Midbrain (tissue), 1 donor: ENCODE measurements at places on chromosomes 3 and 15.

- no peak for DNase-seq
Measured at GRCh38 chr3:24451461-24452099, 43.1 kb downstream of the THRB start.

GRCh38 chr3:143484846-143485512 lies 363.3 kb downstream of the SLC9A9 start:
- no peak for DNase-seq

- DNase-seq: no peak
Measured at GRCh38 chr3:52225452-52226228, at the start of gene TLR9. TLR9 (minus strand) TSS chr3:52225645; CDS start chr3:52225529, 116 bp downstream.

- no peak for DNase-seq
Measured at GRCh38 chr3:130260918-130261317, 84.6 kb upstream of the COL6A5 start.

DNA sequence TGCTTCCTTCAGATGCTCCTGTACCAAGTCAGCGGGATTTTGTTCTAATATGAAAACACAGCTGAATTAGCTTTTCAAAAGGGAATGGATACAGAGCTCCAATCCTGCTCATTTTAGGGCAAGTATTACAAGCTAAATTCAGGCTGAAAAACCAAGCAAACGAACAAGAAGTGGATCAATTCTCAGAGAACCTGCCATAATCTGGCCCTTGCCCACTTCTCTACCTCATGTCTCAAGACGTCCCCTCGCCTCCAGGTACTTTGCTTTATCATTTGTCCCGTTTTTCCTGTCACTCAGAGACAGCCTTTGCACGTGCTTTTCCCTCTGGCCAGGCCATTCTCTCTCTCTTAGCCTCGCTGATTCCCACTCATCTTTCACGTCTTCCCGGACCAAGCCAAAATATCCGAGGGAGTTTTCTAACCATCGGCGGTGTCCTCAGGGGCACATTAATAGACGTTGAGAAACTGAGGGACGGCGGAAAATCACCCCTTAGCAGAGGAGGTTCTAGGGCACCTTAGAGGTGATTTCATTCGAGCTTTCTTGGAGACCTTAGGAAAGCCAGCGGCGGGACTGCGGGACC lies 654 bp downstream of the SUSD5 start:
- DNase-seq: no peak

DNA sequence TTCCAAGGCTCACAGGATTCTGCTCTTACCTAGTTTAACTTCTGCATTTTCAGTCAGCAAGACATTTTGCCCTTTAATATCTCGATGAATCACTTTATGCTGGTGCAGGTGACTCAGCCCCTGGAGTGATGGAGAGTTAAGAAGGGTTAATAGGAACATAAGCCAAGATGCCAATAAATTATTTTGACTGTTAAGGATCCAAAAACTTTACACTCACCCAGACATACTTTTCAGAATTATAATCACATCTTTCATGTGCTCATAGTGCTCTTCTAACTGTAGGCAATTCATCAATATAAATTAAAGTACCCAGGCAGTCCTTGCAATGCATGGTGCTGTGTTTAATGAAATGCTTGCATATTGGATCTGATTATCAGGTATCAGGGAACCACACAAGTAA lies 164.1 kb upstream of the SLC2A2 start:
- DNase-seq: no peak

DNA sequence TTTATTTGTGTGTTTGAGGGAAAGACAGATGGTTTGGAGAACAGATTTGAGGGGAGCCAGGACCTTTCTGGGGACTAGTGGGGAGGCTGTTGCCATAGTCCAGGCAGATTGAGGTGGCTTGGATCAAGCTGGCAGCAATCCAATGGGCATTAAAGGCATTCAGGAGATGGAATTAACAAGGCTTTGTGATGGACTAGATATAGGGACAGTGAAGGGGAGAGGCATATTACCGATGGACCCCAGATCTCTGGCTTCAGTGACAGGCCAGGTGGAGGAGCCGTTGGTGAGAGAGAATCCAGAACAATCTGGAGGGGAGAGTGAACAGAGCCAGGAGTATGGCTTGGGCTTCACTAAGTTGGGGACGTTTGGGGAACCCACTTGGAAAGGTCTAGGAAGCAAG lies 124.8 kb downstream of the EEFSEC start:
- no peak for DNase-seq

DNA sequence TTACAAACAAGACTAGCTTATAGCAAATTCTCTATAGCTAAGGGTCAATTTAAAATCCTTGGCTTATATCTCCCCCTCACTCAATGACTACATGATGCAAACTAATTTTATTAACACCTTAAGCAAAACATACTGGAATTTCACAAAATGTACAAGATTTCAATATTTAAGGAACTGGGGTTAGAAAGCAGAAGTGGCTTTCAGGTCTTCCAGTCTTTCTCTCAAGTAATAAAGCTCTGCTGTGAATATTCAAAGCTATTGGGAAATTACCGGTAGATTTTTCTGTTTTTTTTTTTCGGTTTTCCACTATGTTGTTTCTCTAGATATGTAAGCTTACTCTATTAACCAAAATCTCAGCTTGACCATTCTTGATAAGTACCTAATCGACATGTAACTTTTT lies 3.9 kb downstream of the EPM2AIP1 start:
- no peak for DNase-seq

DNA sequence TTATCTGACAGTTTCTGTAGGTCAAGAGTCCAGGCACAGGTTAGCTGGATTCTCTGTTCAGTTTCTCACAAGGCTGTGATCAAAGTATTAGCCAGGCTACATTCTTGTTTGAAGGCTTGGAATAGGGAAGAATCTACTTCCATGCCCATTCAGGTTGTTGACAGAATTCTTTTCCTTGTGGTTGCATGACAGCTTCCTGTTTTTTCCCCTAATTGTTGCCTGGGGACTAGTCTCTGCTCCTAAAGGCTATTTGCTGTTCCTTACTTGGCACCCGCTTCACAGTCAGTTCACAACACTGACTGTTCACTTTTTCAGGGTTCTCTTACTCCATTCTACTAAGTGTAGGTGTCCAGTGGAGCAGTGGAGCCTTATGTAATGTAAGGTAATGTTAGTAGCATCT lies 115.4 kb upstream of the GBE1 start:
- no peak for DNase-seq

DNA sequence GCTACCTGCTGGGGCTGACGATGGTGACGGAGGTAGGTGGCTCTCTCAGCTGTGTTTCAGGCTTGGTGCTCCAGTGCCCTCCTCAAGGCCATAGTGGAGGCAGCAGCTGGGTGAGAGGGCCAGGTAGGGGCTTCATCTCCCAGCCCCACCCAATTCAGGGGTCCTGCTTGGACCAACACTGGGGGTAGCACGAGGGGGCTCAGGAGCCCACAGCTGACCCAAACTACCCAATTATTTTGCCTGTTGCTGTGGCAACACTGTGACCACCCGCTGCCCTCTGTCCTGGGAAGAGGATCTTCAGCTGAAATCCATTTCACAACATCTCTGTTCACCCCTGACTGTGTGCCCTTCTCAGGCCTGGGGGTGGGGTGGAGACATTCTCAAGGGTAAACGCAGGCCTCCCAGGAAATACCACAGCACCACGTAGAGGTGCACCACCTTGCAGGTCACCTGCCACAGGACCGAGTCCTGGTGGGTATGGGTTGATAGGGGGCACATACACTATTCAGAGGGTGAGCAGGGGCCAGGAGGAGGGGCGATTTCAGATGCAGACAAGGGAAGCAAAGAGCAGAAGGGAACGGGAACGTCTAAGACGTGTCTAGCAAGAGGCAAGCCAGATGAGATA lies 62.7 kb downstream of the GRIP2 start:
- DNase-seq: no peak

- no peak for DNase-seq
Measured at GRCh38 chr3:194565597-194566190, 67.5 kb downstream of the TMEM44 start.

- DNase-seq: peak; percentile 87
Measured at GRCh38 chr3:156150434-156151066, 30.2 kb downstream of the KCNAB1 start.

- DNase-seq: no peak
Measured at GRCh38 chr3:184795522-184796190, 16.3 kb upstream of the VPS8 start.

GRCh38 chr15:60476713-60477112 lies 2.2 kb downstream of the ICE2 start:
- DNase-seq: no peak

GRCh38 chr3:492586-493316 lies 296.2 kb downstream of the CHL1 start:
- DNase-seq: no peak

DNA sequence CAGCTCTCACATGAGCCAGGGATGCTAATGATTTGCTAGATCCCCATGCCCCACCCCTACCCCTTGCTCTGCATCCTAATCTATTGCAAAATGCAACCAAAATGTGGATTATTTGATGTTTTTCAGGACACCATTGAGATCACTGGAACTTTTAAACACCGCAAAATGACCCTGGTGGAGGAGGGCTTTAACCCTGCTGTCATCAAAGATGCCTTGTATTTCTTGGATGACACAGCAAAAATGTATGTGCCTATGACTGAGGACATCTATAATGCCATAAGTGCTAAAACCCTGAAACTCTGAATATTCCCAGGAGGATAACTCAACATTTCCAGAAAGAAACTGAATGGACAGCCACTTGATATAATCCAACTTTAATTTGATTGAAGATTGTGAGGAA lies 29.7 kb downstream of the HDC start:
- no peak for DNase-seq

- DNase-seq: no peak
Measured at GRCh38 chr15:27241943-27242342, 271.0 kb downstream of the GABRG3 start.

DNA sequence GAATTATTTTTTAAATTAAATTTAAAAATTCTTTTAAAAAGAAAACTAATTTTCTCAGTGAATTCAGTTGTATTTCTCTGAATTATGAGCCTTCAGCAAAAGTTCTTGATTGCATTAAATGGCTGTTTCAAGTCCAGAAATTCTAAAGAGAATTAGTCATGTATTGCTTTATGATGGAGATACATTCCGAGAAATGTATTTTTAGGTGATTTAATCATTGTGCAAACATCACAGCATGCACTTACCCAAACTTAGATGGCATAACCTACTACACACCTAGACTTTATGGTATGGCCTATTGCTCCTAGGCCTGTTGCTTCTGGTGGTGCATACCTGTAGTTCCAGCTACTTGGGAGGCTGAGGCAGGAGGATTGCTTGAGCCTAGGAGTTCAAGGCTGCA lies 44.3 kb upstream of the GCNT3 start:
- DNase-seq: no peak

DNA sequence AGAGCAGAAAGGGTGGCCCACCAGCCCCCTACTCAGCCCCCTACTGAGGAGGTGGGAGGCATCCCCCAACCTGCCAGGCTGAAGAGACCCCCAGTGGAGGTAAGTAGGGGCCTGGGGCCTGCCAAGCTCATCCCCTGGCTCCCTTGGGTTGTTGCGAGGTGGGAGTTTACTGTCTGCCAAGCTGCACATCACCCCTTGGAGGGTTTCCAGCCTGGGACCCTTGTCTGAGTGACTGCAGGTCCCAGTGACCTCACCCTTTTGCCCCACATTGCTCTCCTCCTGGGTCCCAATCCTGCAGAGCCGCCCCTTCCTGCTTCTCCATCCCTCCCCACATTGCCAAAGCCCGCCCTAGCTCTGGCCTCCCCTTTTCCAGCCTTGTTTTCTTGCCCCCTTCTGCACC lies 1.0 kb upstream of the ALS2CL start:
- DNase-seq: no peak

DNA sequence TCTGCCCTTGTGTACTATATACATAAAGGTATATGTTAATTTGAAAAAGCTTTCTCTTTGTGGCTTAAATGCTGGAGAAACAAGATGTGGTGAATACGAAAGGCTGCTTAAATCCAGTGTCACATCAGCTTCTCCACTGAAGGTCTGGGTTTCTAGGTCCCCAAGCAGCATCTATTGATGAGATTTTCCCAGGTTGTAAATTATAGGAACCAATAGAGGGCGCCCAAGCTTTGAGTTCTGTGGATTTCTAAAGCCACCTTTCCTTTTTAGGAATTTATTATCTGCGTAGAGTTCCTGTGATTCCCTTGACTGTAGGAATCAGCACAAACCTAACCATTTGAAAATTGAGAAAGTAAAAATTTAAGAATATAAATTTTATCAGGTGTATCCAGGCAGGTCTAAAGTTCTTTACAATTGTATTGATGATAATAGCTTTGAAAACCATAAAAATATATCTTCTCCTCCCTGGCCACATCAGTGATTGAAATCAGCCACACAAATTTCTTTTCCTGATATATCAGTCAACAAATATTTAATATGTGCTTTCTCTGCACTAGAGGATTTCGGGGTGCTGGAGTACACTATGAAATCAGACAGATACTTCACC lies 88.3 kb upstream of the ADAMTSL3 start:
- peak; percentile 54 for DNase-seq

GRCh38 chr3:158434412-158435038 lies 136.5 kb upstream of the MLF1 start:
- DNase-seq: peak; percentile 77

- DNase-seq: no peak
Measured at GRCh38 chr3:58062472-58062871, 54.2 kb downstream of the FLNB start.

- no peak for DNase-seq
Measured at GRCh38 chr3:105085506-105085905, 281.2 kb upstream of the ALCAM start.
